Esophagus squamous epithelium (tissue), 5 donors: ENCODE measurements at places on chromosomes 16 and 17.

DNA sequence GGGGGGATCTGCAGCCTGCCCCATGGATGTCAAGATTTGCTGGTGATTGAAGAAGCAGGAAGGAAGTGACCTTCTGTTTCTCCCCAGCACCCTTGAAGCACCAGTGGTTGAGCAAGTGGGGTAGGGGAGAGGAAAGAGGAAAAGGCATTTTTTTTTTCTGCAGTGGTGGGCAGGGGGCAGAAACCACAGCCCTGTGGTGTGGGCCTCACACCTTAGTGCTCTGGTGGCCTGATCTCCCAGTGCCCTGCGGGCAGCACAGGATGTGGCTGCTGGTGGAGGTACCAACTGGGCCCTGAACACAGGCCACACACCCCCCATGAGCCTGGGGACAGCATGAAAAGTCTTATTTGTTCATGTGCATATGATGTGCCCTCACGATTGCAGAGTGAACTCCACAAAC lies 7.1 kb downstream of the ITGAD start:
- DNase-seq = no peak

GRCh38 chr17:36858119-36859002 lies 78.9 kb upstream of the LHX1 start:
- no peak for DNase-seq

DNA sequence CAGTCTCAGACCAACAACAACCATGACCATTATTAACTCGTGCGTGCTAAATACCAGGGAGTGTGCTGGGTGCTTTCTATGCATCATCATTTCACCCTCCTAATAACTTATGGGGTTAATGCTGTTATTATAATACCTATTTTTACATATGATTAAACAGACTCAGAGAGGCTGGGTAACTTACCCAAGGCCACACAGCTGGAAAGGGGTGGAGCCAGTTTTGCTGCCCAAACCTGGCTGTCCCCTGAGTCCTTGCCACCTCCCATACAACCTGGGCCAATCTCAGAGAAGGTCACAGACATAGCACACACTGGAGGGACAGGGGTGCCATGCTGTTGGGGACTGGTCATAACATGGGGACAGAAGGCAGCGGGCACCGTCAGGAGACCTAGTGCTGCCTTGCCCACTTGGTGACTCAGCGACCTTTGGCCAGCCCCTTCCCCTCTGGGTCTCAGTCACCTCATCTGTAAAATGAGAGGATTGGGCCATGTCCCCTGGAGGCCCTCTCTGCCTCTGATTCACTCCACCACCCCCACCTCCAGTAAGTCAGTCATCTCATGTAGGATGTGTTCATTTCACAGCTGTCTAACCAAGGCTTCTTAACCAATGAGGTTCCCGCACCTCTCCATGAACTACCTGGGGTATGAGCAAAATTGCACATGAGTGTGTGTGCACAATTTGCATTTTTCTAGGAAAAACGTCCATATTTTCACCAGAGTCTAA lies 11.4 kb upstream of the FADS6 start:
- DNase-seq = no peak

DNA sequence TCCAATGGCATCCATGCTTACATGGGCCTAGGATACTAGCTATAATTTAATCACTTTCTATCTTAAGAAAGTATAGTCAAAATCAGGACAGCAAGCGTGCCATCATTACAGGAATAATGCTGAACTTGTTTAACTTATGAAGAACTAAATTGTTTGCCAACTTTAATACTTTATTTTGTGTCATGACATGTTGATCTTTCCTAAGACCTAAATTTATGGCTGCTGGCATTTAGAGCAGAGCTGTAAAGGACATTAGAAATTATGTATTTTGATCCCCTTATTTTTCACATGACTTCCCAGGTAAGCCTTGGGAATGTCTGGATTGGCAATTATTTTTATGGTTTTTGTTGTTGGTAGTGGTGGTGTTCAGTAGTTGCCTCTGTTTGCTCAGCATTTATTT lies 920.3 kb upstream of the GOT2 start:
- no peak for DNase-seq
